ENCODE measurements at places on chromosomes 6 and 20. TPM values are rescaled to one million over a fixed set of nuclear protein-coding genes. Genes with fewer than 3 reads are reported as not detected.

- H3K27me3 ChIP-seq = no peaks in the 10 kb centered on the region
- no peak overlapping the region for H3K27ac ChIP-seq
- no peaks in the 10 kb centered on the region for H3K4me1 ChIP-seq
- no peak overlapping the region for H3K4me3 ChIP-seq
- H3K36me3 ChIP-seq = no peaks in the 10 kb centered on the region
- no peak for DNase-seq
These were observed 130.6 kb downstream of the NRN1 start for GRCh38 chr6:5876076-5876475.

GRCh38 chr6:125170376-125170775, 16.8 kb downstream of the TPD52L1 start:
- no peaks in the 10 kb centered on the region for H3K36me3 ChIP-seq
- no peak overlapping the region for H3K4me3 ChIP-seq
- H3K27ac ChIP-seq = no peak overlapping the region
- H3K27me3 ChIP-seq = no peaks in the 10 kb centered on the region

DNA sequence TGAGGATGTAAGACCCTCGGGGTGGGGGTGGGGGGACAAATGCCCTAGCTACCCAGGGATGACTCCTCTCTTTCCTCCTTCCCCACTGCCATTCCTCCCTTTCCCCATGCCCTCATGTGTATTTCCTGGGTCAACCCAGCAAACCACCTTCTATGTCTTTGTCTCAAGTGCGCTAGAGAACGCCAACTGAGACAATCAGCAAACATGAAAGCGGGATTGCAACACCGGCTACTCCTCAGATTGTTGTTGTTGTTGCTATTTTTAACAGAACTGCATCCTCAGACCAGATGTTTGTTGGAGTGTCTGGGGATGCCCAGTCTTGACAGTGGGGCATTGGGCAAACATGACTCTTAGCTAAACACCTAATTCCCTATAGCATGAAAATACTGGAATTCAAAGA, 39.3 kb upstream of the HIVEP1 start:
- DNase-seq = no peak
- no peaks in the 10 kb centered on the region for H3K27me3 ChIP-seq
- H3K36me3 ChIP-seq = no peaks in the 10 kb centered on the region

DNA sequence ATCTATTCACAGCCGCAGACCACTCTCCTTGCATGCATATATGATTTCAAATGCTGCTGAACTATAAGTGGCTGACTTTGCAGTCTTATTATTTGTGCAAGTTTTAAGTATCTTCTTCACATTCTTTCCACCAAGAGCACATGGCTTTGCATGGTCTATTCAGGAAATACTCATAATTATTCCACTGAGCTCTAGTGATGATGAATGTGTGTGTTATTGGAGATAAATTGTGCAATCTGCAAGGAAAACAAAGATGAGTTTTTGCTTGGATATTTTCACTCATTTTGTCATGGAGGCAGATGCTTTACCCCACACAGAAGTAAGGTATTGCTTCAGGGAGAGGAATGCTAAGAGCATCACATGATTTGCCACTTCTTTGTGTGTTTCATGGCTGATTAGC, 764.6 kb downstream of the TBC1D32 start:
- H3K4me3 ChIP-seq = no peak overlapping the region
- no peak for DNase-seq
- H3K27ac ChIP-seq = no peak overlapping the region
- H3K4me1 ChIP-seq = no peaks in the 10 kb centered on the region
- H3K36me3 ChIP-seq = no peaks in the 10 kb centered on the region

DNA sequence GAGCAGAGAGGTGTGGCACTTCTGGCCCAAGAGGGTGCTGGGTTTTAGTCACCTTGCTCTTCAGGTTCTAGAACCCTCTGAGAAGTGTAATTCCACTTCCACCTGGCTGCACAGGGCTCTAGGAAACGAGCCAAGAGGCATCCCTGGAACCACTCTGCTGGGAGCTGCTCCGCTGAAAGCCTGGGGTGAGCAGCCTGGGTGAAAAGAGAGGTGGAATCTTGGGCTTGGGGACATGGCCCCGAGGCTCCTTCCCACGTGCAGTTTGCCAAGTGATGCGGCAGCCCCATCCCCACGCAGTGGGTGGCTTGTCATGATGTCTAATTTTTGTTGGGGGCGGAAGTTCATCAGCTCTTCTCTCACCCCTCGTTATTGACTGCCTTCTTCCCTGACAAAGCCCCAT, 32.8 kb downstream of the PPP1R16B start:
- H3K4me1 ChIP-seq = no peaks in the 10 kb centered on the region
- DNase-seq = no peak
- no peak overlapping the region for H3K4me3 ChIP-seq
- H3K27ac ChIP-seq = no peak overlapping the region

- H3K27ac ChIP-seq = peak overlapping the region; percentile 18
- no peak for DNase-seq
- H3K4me1 ChIP-seq = peaks cover 67% of the 10 kb centered on the region
- H3K4me3 ChIP-seq = no peak overlapping the region
These were observed 10.9 kb downstream of the JAG1 start for GRCh38 chr20:10662661-10663458.

DNA sequence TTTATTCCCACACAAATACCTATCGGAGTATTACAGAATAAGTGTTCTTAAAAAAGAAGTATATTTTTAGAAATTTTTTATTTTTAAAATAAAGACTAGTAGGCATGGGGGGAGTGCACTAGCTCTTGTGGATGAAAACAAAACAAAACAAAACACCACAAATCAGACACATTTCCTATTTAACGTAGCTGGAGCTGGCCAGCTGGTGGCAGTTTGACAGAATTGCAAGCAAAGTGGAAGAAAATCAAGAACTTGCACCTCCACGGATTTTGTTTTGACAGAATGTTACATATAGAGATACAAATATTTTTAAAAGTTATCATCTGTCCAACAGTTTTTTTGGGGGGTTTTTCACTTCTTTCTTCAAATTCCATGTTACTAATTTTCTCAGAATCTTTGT, 63.6 kb upstream of the SNRPB2 start:
- no peak overlapping the region for H3K4me3 ChIP-seq
- no peak for DNase-seq
- no peak overlapping the region for H3K27ac ChIP-seq
- H3K27me3 ChIP-seq = no peaks in the 10 kb centered on the region

DNA sequence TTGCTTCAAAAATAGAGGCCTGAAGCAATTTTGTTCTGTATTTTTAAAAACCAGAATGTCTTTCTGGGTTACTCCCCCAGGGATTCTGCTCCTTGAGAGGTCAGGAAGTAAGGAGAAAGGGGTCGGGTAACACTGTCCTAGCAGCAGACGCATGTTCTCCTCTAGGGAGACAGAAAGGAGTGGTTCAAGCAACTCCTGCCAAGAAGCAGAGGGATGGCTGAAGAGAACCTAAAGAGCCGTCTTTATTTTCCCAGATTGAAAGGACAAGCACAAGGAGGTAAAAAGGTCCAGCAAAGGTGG, 58.0 kb upstream of the SLC4A11 start:
- no peak overlapping the region for H3K4me3 ChIP-seq
- no peaks in the 10 kb centered on the region for H3K36me3 ChIP-seq

DNA sequence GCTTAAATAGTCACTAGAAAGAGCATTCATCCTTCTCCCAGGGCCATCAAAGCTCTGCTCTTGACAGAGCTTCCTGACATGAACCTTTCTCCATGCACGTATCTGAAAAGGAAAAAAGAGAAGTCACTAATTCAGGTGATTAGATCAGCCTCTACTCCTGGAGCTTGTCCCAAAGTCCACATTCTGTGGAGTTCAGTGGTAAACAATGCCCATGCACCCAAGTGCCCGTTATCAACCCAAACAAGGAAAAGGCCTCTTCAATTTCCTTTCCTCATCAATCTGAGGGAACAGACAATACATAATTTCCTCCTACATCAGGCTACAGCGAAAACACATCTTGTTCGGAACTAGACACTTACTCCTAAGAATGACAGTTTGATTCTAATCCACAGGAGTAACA, 129.2 kb upstream of the PCSK2 start:
- DNase-seq = no peak
- H3K4me3 ChIP-seq = no peak overlapping the region
- no peaks in the 10 kb centered on the region for H3K27me3 ChIP-seq
- no peak overlapping the region for H3K27ac ChIP-seq
- no peaks in the 10 kb centered on the region for H3K36me3 ChIP-seq
- H3K4me1 ChIP-seq = no peaks in the 10 kb centered on the region

- H3K4me3 ChIP-seq = no peak overlapping the region
- H3K27ac ChIP-seq = no peak overlapping the region
- DNase-seq = no peak
- no peaks in the 10 kb centered on the region for H3K27me3 ChIP-seq
These were observed 88.3 kb upstream of the HTR1E start for GRCh38 chr6:86848986-86849385.

DNA sequence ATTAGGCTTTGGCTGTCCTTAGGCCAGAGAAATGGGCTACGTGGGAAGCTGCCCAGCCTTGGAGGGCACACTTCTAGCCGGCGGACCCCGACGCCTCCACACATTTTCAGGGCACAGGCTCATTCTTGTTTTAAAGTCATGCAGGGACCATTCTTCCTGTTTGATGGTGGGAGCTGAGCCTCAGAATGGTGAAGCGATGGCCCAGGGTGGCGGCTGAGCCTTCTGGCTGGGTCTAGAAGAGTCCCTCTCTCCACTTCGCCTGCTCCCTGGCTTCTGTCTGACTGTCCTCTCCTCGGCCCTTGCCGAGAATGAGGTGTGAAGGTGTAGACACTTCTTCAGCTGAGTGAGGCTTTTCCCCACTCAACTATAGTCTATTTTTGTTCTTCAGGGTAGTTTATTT, 114.4 kb downstream of the SULF2 start:
- peaks cover 5% of the 10 kb centered on the region for H3K4me1 ChIP-seq
- H3K27me3 ChIP-seq = no peaks in the 10 kb centered on the region
- H3K4me3 ChIP-seq = no peak overlapping the region
- no peak overlapping the region for H3K27ac ChIP-seq
- DNase-seq = peak; percentile 44

GRCh38 chr6:6760002-6760401, 171.5 kb downstream of the LY86 start:
- H3K4me3 ChIP-seq = no peak overlapping the region
- no peak for DNase-seq
- no peaks in the 10 kb centered on the region for H3K36me3 ChIP-seq
- H3K4me1 ChIP-seq = peaks cover 5% of the 10 kb centered on the region

DNA sequence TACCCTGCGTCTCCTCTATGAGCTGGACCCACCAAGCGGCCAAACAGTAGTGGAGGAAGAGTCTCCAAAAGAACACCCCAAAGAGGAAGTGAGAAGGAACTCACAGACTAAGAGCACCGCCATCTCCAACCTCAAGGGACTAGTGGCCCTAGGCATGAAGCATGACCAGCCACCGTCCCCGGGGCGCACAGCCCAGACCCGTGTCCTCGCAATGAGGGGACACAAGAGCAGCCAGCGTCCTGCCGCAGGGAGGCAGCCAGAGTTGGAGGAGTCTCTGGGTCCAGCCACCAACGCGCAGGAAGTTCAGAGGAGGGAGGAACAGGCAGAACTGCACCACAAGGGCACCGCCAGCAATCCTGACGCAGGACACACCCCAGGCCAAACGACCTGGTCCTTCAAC, 72.6 kb downstream of the TAF4 start:
- no peak overlapping the region for H3K4me3 ChIP-seq
- no peaks in the 10 kb centered on the region for H3K4me1 ChIP-seq

GRCh38 chr6:95923518-95923917, 92.3 kb upstream of the FUT9 start:
- DNase-seq = no peak
- no peaks in the 10 kb centered on the region for H3K4me1 ChIP-seq
- no peak overlapping the region for H3K27ac ChIP-seq
- no peak overlapping the region for H3K4me3 ChIP-seq
- no peaks in the 10 kb centered on the region for H3K27me3 ChIP-seq
- no peaks in the 10 kb centered on the region for H3K36me3 ChIP-seq

DNA sequence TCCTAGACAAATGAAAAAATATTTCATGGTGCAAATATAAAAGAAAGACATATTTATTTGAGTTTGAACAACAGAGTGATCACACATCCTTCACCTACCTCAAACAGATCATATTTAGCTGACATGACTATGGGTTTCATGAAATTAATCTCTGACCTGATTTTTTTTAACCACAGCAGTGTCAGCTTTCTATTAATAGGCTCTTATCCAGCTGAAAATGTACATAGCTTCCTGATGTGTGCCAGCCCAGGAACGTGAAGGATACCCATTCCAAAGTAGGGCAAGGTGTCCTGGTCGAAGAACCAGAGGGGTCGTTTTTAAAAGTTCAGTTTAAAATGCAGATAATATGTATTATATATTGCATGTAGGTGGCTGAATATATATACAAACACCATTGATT, 19.8 kb downstream of the TRDN start:
- DNase-seq = no peak
- no peak overlapping the region for H3K27ac ChIP-seq
- no peaks in the 10 kb centered on the region for H3K4me1 ChIP-seq
- no peaks in the 10 kb centered on the region for H3K27me3 ChIP-seq

DNA sequence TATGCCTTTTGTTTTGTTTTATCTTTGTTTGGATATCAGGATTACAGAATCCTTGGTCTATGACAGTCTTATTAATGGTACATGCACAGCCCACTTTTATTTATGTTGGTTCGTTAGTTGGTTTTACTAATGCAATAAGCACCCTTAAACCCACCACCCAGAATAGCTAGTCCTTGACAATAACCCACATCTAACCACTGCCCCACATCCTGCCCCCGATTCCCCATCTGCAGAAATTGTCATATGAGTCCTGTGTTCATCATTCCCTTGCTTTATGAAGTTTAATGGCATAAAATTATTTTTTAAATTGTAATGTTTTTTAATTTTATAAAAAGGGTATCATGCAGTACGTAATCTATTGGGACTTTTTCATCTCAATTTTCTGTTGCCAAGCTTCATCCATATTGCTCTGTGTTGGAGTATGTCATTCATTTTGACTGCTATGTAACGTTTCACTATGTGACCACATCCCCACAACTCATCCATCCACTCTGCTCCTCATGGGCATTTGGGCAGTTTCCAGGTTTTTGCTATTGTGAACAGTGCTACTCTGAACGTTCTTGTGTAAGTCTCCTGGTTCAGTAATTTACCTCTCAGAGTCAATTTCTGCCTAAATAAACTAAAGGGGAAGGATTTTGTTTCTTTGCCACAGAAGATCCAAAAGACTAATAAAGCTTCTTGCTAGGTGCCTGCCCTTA, 150.4 kb downstream of the MRPL14 start:
- H3K36me3 ChIP-seq = no peaks in the 10 kb centered on the region
- H3K4me1 ChIP-seq = peaks cover 18% of the 10 kb centered on the region
- H3K27ac ChIP-seq = no peak overlapping the region
- no peak for DNase-seq

Gene BPI
- not detected for total RNA-seq

Gene SMOC2
- total RNA-seq = 2.8 TPM

Gene PPP1R18
- total RNA-seq = 6.6 TPM

Gene POU5F1
- not detected for total RNA-seq

Gene ATP6V1G2
- 0.43 TPM for total RNA-seq

Gene KCNS1
- not detected for total RNA-seq

Gene OXT
- total RNA-seq = 1.9 TPM

Data from Caco-2 (cell line).